ENCODE measurements at places on chromosomes 12 and 14. TPM values are rescaled to one million over a fixed set of nuclear protein-coding genes. Genes with fewer than 3 reads are reported as not detected.

Gene ADAM21
- total RNA-seq, result not detected

Gene KCNMB4
- 1.3 TPM for total RNA-seq

Gene FOXG1
- total RNA-seq, result not detected

Gene YARS2
- total RNA-seq, result 23.1 TPM

Data from omental fat pad (tissue), 4 donors.